Stimulated activated CD4-positive, alpha-beta T cell treated with anti-CD3 and anti-CD28 coated beads, Interleukin-4, amount 100 ng/mL, for 1 hour (primary cell): ENCODE measurements at places on chromosomes 2 and 18.

DNA sequence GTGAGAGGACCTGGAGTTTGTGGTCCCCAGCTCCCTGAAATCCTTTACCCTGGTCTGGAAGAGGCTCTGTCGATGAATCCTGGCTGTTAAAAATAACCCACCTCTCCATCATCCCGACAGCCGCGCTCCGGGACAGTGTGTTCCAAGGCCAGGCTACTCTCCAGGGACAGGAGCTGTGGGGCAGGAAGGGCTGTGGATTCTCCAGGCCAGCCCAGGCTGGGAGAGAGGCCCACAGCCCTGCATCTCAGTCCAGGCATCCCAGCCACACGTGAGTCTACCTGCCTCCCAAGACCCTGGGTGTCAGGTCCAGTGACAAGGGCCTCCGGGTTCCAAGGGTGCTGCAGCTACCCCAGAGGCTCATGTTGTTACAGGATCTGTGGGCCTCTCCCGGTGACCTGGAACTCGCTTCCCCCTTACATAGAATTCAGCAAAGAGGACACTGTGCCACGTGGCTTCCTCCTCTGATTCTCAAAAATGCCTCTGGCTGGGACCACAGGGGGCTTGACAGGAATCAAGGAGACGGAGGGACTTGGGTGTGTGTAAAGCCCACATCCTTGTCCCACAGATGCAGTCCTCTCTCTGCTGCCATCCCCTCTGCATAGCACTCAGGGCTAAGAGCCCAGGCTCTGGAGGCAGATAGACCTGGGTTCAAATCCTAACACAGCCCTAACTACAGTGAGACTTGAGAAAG is 17.3 kb downstream of the ADRA2B start:
- no peak for DNase-seq

DNA sequence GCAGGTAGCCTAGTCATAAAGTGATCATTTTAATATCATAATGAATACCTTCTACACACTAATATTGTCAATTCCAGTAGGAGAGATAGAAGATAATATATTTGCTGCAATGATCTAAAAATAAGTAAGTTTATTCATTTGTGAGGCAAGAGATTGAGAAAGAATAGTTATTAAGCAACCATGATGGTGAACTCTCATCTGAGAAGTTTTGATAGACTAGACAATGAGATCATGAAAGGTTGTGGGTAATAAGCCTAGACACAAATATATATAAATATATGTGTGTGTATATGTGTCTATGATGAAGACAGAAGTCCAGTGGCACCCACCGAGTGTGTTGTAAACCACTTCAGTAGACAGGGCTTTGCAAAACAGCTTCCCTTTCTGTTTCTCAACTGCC is 181.0 kb upstream of the CHST9 start:
- DNase-seq, result no peak

DNA sequence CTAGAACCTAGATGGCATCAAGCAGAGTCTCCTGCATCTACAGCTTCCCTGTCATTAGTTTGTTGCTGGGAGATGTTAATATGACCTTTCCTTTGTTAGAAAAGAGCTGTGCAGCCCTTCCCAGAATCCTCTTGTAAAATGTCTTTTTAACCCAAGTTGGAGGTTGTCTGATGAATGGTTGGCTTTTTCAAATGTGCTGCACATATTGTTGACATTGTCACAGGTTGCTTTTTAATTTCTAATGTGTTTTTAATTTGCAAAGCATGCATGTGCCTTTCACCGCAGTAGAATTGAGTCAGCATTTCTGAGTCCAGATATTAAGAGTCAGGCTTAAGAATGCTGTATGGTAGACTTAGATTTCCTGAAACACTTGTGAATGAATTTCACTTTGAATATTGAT is 120.8 kb downstream of the GREB1L start:
- DNase-seq, result no peak

DNA sequence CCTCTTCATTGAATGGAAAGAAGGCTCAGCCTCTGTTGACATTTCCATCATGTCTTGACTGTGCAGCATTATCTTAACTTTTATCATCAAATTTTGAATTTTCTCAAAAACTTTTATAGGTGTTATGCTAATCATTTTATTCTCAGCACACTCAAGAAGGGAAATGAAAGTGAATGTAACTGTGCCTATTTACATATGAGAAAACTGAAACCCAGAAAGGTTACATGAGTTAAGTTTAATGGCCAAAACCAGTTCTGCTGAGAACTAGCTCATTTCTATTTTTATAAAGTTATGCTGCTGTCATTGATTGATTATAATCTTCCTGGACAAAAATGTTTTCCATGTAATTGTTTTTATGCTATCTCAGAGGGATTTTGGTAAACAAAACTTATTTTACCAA is 618.8 kb upstream of the NRXN1 start:
- DNase-seq, result no peak

GRCh38 chr2:73291093-73291460 is 2.3 kb downstream of the EGR4 start:
- DNase-seq, result peak; percentile 64

- DNase-seq, result no peak
These were observed 96.3 kb upstream of the TMEM18 start for GRCh38 chr2:773256-774160.
